GM23338 (cell line): ENCODE measurements at places on chromosomes 1 and 21. TPM values are rescaled to one million over a fixed set of nuclear protein-coding genes. Genes with fewer than 3 reads are reported as not detected.

DNA sequence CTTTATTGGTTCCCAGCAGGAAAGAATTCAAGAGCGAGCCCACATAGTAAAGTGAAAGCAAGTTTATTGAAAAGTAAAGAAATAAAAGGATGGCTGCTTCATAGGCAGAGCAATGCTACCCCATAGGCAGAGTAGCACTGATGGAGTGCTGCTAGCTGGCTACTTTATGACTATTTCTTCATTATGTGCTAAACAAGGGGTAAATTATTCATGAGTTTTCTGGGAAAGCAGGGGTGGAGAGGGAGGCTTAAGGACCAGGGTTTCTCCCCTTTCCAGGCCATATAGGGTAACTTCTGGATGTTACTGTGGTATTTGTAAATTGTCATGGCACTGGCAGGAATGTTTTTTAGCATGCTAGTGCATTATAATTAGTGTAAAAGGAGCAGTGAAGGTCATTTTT is 1271.4 kb downstream of the KCNT2 start:
- peak; percentile 44 for DNase-seq
- no peaks in the 10 kb centered on the region for H3K36me3 ChIP-seq
- peak overlapping the region; percentile 52 for H3K27ac ChIP-seq
- H3K4me3 ChIP-seq, result no peak overlapping the region
- no peaks in the 10 kb centered on the region for H3K27me3 ChIP-seq
- peaks cover 11% of the 10 kb centered on the region for H3K4me1 ChIP-seq

GRCh38 chr1:39827201-39827600 is 38.5 kb upstream of the BMP8B start:
- H3K4me3 ChIP-seq, result no peak overlapping the region
- no peaks in the 10 kb centered on the region for H3K27me3 ChIP-seq
- H3K27ac ChIP-seq, result no peak overlapping the region
- no peaks in the 10 kb centered on the region for H3K36me3 ChIP-seq
- no peak for DNase-seq

Gene TSPEAR
- polyA plus RNA-seq, result 0.45 and 0.92 TPM in 2 replicates

DNA sequence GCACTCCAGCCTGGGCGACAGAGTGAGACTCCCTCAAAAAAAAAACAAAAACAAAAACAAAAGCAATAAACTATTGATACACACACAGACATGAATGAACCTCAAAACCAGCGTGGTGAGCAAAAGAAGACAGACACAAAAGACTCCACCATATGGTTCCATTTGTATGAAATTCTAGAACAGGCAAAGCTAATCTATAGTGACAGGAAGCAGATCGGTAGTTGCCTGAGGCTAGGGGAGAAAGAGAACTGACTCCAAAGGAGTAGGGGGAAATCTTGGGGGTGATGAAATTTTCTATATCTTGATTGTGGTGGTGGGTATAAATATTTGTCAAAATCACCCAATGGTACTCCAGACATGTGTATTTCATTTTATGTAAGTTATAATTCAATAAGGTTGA is 20.9 kb downstream of the LACTBL1 start:
- DNase-seq, result no peak
- H3K4me1 ChIP-seq, result no peaks in the 10 kb centered on the region
- no peak overlapping the region for H3K4me3 ChIP-seq

DNA sequence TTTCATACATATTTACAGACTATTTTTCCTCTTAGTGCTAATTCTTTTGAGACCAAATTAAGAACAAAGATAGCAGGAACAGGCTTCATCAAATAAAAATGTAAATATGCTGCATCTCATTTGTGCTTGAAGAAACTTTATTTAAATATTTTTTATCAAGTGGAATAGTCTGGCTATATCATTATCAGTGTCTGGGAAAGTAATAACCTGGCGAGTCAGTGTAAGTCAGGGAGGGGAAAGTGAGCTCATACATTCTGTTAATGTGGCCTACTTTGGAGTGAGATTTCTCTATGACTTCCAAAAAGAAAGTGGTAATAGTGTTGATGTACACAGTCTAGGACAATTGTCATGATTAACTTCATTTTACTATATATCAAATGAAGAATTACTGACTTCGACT is 1045.1 kb downstream of the ADGRL2 start:
- no peak overlapping the region for H3K4me3 ChIP-seq
- no peak for DNase-seq
- no peak overlapping the region for H3K27ac ChIP-seq
- no peaks in the 10 kb centered on the region for H3K27me3 ChIP-seq
- H3K4me1 ChIP-seq, result peaks cover 58% of the 10 kb centered on the region

- H3K27me3 ChIP-seq, result no peaks in the 10 kb centered on the region
- no peak overlapping the region for H3K4me3 ChIP-seq
- DNase-seq, result peak; percentile 57
Observed at GRCh38 chr1:171141688-171142415, 43.2 kb upstream of the FMO2 start.

Gene GJB3
- polyA plus RNA-seq, result 0.26 and 0.47 TPM in 2 replicates

DNA sequence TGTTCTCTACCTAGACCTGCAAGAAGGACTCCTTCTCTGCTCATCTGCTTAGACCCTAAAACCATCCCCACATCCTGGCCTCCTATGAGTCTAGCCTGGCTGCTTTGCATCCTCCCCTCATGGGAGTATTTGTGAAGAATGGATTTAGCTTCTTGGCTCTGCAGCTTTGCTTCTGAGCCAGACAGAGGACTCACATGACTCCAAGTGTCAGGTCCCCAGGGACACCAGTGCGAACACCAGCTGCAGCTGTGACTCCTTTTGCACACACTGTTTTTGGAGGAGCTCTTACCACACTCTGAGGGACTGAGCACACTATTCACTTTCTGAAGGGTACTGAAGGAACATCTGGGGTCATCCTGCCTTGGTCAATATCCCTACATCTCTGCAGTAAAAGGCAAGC is 131.8 kb upstream of the SGIP1 start:
- H3K36me3 ChIP-seq, result no peaks in the 10 kb centered on the region
- no peaks in the 10 kb centered on the region for H3K4me1 ChIP-seq
- H3K27me3 ChIP-seq, result no peaks in the 10 kb centered on the region
- H3K4me3 ChIP-seq, result no peak overlapping the region

GRCh38 chr1:78493451-78493850 is 2.7 kb downstream of the PTGFR start:
- no peak overlapping the region for H3K27ac ChIP-seq
- no peak for DNase-seq
- no peaks in the 10 kb centered on the region for H3K36me3 ChIP-seq
- H3K27me3 ChIP-seq, result peaks cover 63% of the 10 kb centered on the region

Gene CCDC17
- 0.57 and 0.90 TPM in 2 replicates for polyA plus RNA-seq

GRCh38 chr1:165381745-165382505 is 25.4 kb upstream of the LMX1A start:
- H3K4me3 ChIP-seq, result no peak overlapping the region
- H3K36me3 ChIP-seq, result no peaks in the 10 kb centered on the region
- H3K27ac ChIP-seq, result no peak overlapping the region
- H3K4me1 ChIP-seq, result no peaks in the 10 kb centered on the region
- DNase-seq, result no peak

DNA sequence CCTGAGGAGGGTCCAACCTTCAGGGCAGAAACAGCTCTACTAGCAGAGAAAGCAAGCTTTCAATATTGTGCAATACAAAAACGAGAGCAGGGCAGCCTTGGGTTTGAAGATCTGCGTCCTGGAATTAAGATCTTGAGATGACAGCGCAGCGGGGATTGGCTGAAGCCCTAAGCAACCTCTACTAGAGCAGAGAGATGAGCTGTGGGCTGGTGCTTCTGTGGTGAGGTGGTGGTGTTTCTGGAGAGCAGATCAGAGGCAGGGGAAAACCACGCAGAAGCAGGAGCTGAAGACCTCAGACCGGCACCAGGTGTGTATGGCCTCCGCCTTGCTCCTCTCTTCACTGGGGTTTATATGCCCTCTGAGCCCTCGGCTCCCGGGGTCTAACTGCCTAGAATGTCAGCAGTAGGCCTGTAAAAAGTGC is 12.5 kb downstream of the TRAF3IP3 start:
- no peak overlapping the region for H3K4me3 ChIP-seq
- no peak overlapping the region for H3K27ac ChIP-seq
- no peaks in the 10 kb centered on the region for H3K27me3 ChIP-seq
- DNase-seq, result no peak
- no peaks in the 10 kb centered on the region for H3K36me3 ChIP-seq

Gene FAM177B
- polyA plus RNA-seq, result not detected in 2 replicates

DNA sequence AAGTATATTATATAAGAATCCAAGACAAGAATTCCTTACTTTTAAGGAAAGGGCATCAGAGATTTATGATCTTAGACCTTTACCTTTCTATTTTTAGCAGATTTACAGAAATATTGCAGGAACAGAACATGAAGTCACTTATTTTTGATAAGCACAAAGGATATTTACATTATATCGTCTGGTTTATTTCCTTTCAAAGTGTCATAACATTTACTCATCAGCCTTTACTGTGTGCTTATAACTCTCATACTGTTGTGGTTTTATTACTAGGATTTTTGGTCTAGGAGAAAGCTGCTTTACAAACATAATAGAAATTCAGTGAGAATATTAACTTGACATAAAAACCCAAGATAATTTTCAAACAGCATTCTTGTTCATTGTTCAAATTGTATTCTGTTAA is 47.6 kb downstream of the APP start:
- no peak for DNase-seq
- no peaks in the 10 kb centered on the region for H3K27me3 ChIP-seq
- H3K4me1 ChIP-seq, result peaks cover 84% of the 10 kb centered on the region
- no peak overlapping the region for H3K27ac ChIP-seq
- no peak overlapping the region for H3K4me3 ChIP-seq

- no peak overlapping the region for H3K4me3 ChIP-seq
- H3K27me3 ChIP-seq, result no peaks in the 10 kb centered on the region
- DNase-seq, result peak; percentile 84
- H3K36me3 ChIP-seq, result no peaks in the 10 kb centered on the region
- no peaks in the 10 kb centered on the region; the same call in 1 of the 2 replicates for H3K4me1 ChIP-seq
Observed at GRCh38 chr1:209513226-209513625, 70.3 kb upstream of the CAMK1G start.

DNA sequence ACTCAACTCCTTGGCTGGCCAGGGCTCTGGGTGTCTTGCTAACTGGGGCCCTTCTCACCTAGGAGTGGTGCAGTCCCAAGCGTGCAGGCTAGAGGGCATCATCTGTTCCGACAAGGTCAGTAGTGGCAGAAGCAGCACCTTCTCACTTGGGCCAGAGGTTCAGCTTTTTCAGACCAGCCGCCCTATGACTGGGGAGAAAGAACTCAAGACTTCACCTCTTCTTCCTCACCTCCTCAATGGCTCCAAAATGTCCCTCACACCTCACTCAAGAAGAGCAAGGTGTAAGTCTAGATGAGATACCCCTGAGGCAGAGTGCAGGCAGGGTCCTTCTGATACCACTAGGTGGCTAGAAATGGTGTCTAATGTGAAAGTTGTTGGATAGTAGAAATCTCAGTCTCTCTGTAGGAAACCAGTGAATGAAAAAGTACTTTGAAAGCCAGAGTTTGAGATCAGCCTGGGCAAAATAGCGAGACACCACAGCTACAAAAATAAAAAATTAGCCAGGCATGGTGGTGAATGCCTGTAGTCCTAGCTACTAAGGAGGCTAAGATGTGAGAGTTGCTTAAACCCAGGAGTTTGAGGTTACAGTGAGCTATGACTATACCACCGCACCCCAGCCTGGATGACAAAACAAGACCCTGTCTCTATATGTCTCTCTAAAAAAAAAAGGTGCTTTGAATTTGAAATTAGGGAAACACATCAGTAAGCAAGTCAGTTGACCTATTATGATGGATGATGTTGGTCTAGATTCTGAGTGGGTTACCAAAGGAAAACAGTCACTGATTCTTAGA is 8.6 kb upstream of the IL20 start:
- H3K36me3 ChIP-seq, result no peaks in the 10 kb centered on the region
- H3K27me3 ChIP-seq, result no peaks in the 10 kb centered on the region
- DNase-seq, result peak; percentile 46
- no peaks in the 10 kb centered on the region for H3K4me1 ChIP-seq

DNA sequence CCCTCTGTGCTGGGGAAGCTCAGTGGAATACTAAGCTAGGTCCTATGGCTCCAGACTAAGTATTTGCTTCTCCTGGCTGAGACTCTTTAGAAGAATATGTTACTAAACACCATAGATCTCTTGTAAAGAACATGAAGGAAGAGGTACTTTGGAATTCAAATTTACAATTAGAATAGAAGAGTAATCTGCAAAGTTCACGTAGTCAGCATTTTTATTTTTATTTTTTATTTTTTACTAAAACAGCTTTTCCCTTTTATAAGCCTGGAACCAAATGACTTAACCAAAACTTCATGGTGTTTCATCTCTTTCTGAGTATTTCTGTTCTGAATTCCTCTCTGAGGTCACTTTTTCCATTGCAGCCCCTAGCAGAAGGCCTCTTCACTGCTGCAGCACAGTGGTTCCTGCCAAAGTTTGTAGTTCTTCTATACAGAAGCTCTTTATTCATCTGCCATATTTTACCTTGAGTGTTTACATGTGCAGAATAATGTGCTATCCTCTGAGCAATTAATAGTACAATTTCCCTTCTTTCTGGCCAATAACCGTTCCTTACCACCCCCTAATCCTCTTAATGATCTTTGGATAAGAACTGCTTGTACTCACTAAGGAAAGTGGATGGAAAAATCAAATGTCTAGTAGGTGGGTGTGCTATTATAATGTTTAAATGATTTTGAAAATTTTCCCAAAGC is 27.2 kb downstream of the TSEN15 start:
- no peaks in the 10 kb centered on the region for H3K36me3 ChIP-seq
- no peak overlapping the region for H3K4me3 ChIP-seq
- DNase-seq, result no peak
- H3K27ac ChIP-seq, result no peak overlapping the region
- H3K4me1 ChIP-seq, result no peaks in the 10 kb centered on the region

DNA sequence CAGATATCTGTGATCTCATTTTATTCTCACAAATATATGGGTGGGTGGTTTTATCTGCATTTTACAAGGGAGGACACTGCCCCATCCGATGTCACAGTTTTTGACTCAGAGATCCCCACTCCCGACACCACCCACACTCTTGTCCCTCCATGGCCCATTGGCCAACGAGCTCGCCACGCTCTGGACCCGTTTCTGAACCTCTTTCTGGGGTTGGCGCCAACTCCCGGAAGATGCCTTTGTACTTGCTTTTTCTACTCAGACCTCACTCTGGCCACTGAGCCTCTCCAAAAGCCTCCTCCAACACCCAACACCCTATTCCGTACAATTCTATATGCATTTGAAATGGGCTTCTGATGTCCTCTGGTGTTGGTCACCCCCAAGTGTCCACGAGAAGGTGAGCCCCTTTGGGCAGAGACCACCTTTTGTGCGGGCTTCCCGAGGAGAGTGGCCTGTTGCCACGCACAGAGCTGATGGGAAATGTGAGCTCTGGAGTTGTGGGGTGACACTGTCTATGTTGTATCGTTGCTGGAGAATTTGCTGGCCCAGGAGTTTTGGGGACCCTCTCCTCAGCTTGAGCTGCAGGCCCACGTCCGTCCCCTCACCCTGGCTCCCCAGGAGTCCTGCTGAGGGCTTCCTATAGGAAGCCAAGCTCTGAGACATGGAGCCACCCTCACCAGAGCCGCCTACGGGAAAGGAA is 366.9 kb upstream of the VAMP3 start:
- H3K27ac ChIP-seq, result no peak overlapping the region
- no peaks in the 10 kb centered on the region for H3K27me3 ChIP-seq
- H3K4me3 ChIP-seq, result no peak overlapping the region
- H3K4me1 ChIP-seq, result no peaks in the 10 kb centered on the region; the same call in 1 of the 2 replicates
